Cerebellar cortex (tissue), 1 donor: ENCODE measurements at places on chromosomes 3 and 15.

DNA sequence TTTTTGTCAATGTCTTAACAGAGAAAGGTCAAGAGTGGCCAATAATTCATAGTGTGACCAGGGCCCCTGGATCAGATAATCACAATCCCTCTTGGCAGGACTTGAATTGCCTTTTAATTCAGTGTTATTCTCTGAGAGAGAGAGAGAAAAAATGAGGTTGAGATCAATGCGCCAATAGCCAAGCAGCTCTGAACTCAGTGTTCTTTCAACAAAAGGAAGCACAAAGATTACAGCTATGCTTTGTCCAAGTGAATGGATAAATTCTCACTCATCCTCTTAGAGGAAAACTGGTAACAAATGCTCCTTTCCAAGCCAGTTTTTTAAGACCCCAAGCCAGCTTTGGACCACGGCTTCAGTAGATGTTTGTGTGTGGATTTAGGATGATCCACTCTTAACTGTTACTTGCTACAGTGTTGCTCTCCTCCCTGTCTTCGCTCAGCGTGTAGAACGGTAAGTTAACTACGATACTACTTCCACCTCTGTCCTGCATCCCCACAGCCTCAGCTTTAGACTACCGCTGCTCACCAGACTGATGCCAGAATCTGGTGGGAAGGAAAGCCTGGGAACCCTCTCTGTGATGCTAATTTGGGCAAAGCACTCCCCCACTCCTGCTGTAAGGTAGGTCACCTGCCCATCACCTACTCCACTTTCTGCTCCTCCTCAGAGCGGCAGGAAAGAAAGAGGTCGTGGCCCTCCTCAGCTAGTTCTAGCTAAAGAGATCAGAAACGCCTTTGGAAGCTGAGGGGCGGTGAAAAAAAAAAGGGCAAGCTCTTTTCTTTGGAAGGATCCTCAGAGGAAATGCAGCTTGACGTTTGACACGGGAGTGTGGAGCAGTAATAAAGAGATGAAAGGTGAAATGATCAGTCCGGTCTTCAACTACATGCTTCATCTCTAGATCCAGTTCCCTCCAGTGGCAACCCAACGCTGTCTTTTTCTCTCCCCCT, 46.8 kb upstream of the LPP start:
- DNase-seq: no peak

DNA sequence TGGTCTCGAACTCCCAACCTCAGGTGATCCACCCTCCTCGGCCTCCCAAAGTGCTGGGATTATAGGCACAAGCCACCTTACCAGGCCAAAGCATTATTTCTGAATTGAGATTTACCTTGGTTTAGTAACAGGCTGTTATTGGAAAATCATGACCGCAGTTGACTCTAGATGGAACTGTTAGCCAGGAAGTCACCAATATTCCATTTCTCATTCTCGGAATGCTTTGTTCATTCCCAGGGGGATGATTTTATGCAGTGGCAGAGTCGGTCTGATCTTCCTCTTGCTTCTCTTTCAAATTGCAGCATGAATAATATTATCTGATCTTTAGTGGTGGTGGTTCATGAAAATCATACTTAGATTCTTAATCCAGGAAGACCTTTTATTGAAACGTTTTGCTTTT, 195.5 kb upstream of the MBNL1 start:
- no peak for DNase-seq

DNA sequence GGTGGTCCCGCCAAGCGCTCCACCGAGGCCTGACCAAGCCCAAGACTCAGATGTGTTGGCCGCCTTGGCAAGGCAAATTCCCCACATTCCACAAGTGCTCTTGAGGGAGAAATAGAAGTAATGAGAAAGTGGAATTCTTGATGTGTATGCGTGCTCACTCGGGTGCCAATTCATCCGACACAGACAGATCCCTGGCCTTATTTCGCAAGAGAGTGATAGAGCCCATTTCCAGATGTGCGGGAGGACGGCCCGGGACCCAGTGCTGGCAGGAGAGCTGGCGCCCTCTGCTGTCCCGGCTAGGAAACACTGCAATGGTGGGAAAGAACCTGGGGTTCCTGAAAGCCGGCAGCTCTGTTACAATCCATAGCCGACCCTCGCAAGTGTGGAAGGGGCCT, 76.0 kb downstream of the HMG20A start:
- peak; percentile 63 for DNase-seq

GRCh38 chr15:25864966-25865365, 1.8 kb upstream of the ATP10A start:
- no peak for DNase-seq

GRCh38 chr15:84844964-84845363, 27.8 kb downstream of the ALPK3 start:
- no peak for DNase-seq

DNA sequence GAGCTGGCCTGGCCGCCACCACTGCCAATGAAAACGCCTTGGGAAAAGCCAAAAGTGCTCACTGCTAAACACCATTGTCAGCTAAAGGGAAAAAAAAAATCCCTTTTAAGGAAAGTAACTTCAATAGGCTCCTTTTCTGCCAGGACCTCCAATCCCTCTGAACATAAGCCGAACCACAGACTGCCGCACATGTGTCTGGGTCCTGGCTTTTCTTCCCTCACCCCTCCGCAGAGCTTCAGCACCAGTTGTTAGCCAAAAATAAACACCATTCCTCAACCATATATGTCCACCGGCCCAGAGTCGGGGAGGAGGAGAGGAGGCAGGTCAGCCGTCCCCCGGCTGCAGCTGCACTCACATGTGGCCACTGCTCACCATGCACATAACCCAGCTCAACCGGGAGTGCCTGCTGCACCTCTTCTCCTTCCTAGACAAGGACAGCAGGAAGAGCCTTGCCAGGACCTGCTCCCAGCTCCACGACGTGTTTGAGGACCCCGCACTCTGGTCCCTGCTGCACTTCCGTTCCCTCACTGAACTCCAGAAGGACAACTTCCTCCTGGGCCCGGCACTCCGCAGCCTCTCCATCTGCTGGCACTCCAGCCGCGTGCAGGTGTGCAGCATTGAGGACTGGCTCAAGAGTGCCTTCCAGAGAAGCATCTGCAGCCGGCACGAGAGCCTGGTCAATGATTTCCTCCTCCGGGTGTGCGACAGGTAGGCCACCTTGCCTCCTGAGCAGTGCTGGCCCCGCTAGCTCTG, at the start of gene FBXL22:
Gene FBXL22, plus strand, starts transcription at position 350 of the 753 bp plus-strand sequence. Its CDS starts 6 bp downstream, at position 356.
- no peak for DNase-seq

GRCh38 chr3:30400926-30401325, 205.5 kb upstream of the TGFBR2 start:
- DNase-seq: no peak

GRCh38 chr15:80106051-80106450, 46.6 kb downstream of the ZFAND6 start:
- no peak for DNase-seq

DNA sequence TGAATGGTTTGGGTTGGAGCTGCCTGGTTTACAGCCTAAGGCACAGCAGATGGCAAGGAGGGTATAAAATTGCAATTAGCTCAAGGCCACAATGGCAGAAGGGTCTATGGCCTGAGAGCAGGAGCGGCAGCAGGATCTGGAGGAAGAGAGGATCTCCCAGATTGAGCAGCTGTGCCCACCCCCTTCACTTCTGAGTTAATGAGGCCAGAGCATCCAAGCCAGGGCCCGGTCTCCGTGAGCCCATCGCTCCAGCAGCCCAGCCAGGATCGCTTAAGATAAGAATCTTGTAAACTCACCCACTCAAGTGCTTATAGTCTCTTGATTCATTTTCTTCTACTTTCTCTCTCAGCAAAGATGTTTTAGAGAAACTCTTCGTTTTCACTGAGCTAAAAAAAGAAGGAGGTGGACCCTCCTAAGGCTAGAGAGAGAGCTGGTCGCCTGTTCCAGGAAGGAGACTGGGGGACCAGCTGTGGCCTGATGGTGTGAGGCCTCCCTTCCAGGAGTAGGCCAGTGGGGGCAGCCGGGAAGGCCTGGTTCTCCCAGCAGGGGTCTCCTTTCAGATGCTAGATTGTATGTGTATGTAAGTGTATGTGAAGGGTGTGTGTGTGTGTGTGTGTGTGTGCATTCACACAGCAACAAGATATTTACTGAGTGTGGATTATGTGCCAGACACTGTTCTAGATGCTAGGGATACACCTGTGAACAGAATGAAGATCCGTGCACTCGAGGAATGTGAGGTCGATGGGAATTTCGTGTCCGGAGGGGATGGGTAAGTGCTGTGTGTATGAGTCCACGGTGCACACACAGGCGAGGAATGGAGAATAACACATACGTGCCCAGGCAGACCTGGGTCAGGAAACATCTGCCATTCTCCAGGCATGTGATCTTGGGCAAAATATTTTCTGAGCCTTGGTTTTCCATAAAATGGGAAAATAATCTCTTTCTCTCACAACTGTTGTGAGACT, 18.6 kb downstream of the MAGEF1 start:
- DNase-seq: no peak

GRCh38 chr15:66505430-66505811, 295 bp downstream of the ZWILCH start:
- DNase-seq: no peak

DNA sequence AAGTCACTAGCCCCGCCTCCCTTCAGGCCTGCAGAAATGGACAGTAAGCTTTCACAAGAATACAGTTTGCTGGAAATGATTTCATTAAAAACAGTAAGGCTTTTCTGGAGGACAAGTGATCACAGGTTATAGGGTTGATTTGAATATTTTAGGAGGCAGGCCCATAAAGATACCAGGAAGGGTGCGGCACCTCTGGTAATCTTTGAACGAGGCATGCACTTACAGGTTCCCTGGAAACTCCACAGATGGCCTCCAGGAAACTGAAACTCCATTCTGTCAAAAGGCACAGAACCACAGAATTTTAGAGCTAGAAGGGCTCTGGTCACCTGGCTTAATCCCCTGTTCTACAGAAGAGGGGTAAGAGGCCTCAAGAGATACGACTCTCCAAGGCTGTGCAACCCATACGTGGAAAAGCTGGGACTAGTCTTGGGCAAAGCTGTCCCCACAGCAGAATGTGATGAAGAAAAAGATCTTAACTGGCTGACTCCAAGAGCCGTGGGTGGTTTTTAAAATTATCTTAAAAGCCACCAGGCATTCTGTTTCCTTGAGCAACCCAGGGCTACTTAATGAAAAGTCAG, 1.2 kb downstream of the STARD5 start:
- DNase-seq: no peak

GRCh38 chr3:112115161-112115739, 17.8 kb downstream of the GCSAM start:
- no peak for DNase-seq

GRCh38 chr15:101795455-101795854, 7.9 kb upstream of the OR4F6 start:
- no peak for DNase-seq

DNA sequence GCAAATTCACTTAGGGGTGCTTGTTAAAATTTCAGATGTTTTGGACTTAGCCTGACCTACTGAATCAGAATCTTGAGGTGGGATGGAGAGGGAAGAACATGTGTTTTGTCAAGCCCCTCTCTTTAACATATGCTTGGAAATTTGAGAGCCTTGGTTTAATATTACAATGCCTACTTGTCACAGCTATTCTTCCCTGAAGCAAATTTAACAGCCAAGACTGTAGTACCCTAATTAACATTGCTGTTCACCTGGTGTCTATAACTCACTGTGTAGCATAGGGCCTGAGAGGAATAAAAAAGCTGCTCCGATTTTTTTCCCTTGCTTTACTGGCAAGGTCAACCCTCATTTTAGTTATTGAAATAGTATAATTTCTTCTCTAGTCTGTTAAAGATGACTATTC, 880.1 kb downstream of the CADM2 start:
- peak; percentile 12 for DNase-seq

DNA sequence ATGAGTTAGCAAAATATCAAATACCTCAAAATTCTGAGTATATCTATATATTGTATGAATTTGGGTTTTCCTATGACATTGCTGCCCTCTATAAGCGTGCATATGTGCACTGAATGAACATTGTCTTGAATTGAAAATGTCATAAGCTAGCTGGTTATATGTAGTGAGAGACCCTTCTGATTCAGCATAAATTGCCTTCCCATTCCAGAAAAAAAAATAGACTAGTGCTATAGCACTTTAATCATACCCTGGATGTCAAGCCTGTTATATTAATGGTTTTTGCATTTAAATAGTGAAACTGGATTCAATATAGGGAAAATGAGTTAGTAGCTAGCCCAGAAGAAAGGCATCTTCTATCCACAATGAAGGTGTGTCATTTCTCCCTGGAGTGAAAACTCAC, 265.1 kb downstream of the TUSC7 start:
- DNase-seq: no peak

DNA sequence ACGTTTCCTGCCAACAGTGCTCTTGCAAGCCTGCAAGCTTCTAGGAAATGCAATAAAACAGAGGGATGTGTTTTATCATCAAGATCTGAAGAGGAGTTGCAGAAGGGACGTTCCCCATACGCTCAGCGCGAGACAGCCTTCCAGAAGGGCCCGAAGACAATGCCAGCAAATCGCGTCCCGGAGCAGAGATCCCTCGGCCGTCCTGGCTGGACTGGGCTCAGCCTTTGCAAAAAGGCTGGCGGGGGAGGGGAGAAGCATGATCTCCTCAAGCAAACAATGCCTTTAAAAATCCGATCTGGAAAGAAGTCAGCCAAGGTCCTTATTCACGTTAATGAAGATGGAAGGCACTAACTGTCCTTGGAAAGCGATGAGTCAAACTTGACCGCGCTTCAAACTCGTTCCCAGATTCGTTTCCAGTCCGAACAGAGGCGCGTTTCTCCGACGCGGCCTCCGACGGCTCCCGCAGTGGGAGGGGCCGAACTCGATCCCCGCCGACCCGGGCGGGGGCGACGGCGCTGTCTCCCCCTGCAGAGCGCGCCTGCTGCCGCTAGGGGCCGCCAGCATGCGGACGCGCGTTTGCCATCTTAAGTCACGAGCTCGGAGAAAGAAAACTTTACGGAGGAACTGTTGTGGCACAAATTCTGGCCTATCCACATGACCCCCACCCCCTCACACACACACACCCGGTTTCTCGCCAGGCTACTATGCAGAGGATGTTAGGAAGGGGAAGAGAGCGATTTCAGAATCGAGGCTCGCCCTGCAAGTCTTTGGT, 5.5 kb downstream of the BCL6 start:
- DNase-seq: peak; percentile 65

GRCh38 chr3:12490547-12490946, 6.3 kb downstream of the TSEN2 start:
- DNase-seq: no peak

DNA sequence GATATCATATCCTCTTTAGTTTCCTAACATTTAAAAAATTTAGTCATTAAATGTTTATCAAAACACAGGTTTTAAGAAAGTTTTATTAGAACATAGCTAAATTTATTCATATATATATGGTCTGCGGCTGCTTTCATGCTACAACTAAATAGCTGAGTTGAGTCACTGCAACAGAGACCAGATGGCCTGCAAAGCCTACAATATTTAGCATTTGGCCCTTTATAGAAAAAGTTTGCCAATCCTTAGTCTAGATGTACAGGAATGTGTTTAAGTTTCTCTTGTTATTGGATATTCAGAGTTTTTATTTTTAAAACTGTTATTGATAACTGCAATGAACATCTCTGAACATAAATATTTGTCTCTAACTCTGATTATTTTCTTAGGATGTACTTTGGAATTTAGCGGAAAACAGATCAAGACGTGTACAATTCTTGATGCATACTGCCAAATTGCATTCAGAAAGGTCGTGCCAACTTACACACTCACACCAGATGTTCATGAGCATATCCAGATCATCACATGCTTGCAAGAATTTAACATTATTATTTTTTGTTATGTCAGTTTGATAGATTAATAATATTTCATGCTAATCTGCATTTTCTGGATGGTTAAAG, 157.9 kb downstream of the STAC start:
- DNase-seq: no peak

- no peak for DNase-seq
Observed at GRCh38 chr3:149806171-149806778, 6.7 kb upstream of the RNF13 start.
